Bronchial epithelial cell (primary cell): ENCODE measurements at places on chromosomes 2 and 18. TPM values are rescaled to one million over a fixed set of nuclear protein-coding genes. Genes with fewer than 3 reads are reported as not detected.

BCL2 gene
- total RNA-seq: 1.5 and 2.4 TPM in 2 replicates

DNA sequence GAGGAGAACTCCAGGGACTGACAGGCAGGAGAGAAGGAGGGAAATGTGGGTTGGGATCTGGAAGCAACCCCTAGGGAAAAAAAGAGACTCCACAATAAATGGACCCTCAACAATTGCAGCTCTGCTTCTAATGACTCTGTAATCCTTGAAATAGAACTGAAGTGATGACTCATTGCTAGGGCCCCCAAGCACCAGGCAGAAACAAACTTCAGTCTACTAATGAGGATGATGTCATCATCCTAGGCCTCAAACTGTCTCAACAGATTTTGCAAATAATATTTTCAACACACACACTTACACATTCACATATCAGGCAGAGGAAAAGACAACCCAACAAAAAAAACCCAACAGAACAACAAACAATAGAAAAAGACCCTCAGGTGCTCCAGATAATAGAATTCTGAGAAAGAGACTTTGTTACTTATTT is 143.3 kb downstream of the HDAC4 start:
- peak; percentile 83 for DNase-seq

XIRP2 gene
- not detected in 2 replicates for total RNA-seq

GRCh38 chr2:27115519-27115918 is 3.4 kb downstream of the CGREF1 start:
- DNase-seq: peak; percentile 21

GRCh38 chr2:38653715-38654527 is 12.0 kb upstream of the GALM start:
- DNase-seq: peak; percentile 43

ALPI gene
- total RNA-seq: not detected in 2 replicates

DNA sequence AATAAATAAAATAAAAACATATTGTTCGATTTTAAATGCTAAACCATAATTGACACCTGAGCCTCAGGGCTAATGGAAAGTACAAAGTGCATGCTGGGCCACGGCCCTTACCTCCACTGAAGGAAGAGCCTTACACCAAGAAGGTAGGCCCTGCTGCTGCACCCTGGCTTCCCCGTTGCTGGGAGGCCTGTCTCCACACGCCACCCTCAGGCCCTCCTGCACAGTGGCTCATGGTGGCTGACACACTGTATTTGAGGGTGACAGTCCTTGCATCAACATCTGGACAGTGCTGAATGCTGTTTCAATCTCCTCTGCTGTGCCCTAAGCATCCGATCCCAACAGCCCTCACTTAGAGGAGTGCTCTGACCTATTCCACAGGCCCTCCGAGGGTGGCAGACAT is 39.3 kb upstream of the EDAR start:
- no peak for DNase-seq

SERPINB11 gene
- total RNA-seq: 1.6 and 9.5 TPM in 2 replicates

GRCh38 chr2:226601881-226602662 is 197.5 kb downstream of the IRS1 start:
- no peak for DNase-seq

RNF152 gene
- 28.4 and 31.9 TPM in 2 replicates for total RNA-seq

- no peak for DNase-seq
These were observed 2.3 kb downstream of the FZD7 start for GRCh38 chr2:202035941-202036372.

GRCh38 chr2:120779781-120780283 is 44.2 kb downstream of the GLI2 start:
- peak; percentile 41 for DNase-seq

IRS1 gene
- 7.0 and 12.6 TPM in 2 replicates for total RNA-seq

DNA sequence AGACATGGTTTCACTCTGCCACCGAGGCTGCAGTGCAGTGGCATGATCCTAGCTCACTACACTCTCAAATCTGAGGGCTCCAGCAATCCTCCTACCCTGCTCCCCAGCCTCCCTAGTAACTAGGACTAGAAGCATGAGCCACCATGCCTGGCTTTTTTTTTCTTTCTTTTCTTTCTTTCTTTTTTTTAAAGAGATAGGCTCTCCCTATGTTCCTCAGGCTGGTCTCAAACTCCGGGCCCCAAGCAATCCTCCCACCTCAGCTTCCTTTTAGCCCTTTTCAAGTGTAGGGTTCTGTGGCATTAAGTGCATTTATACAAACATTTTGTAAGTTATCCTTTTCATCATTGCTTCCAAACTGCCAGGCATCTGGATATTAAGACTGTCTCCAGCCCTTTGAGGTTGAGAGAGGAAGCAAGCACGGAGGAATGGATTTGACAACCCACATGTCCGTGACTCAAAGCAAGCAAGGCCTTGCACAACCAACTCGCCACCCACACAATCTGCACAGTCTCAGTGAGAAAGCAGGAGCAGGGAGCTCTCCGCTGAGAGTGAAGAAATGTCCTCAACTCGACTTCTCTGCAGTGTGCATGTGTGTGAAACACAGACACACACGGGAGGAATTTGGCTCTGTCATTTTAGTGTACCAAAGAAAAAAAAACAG is 65.6 kb downstream of the ATP8B1 start:
- peak; percentile 97 for DNase-seq

DNA sequence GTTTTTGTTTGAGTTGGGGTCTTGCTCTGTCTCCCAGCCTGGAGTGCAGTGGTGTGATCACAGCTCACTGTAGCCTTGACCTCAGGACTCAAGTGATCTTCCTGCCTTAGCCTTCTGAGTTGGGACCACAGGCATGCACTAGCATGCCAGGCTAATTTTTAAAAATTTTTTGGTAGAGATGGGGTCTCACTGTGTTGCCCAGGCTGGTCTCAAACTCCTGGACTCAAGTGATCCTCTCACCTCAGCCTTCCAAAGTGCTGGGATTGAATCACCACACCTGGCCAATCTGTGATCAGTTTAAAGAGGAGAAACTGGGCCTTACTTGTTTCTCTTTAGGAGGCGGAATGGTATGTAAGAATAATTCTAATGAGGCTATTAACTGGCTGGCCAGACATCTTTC is 49.9 kb downstream of the IMPA2 start:
- no peak for DNase-seq

DNA sequence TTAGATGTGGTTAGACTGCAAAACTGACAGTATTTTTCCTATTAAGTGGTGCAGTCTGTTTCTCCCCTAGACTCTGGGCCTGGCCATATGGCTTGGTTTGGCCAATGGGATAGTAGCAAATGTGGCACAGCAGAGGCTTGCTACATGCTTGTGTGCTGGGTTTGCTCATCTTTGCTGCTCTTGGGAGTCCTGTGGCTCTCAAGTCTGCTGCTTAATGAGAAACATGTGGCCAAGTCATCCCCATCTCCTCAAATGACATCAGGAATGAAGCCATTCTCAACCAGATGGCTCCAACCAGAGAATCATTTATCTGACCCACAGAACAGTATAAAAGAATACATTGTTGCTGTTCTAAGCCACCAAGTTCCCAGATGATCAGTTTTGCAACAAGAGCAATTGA is 57.1 kb upstream of the PAX3 start:
- no peak for DNase-seq

- DNase-seq: no peak
These were observed 71.5 kb upstream of the PSME4 start for GRCh38 chr2:54042341-54042740.

ANKRD30BL gene
- total RNA-seq: not detected in 2 replicates

CCDC68 gene
- 3.5 and 4.2 TPM in 2 replicates for total RNA-seq

NYAP2 gene
- not detected in 2 replicates for total RNA-seq

DNA sequence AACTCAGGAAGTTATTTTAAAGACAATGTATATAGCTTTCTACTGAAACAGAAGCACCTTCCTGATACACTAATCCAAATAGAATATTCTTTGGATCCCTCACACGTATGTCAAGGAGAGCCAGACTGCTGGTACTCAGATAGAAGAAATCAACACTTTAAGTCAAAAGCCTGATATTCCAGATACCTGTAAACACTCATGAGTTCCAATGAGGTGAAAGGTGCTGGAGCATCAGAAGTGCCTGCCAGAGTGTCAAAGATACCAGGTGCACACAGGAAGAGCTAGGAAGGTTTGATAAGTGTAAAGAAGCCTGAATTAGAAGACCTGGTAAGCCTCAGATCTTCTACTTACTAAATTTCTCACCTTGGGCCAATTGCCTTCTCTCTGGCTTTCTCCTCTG is 226.3 kb upstream of the SP5 start:
- no peak for DNase-seq

AKAIN1 gene
- not detected in 2 replicates for total RNA-seq

DNA sequence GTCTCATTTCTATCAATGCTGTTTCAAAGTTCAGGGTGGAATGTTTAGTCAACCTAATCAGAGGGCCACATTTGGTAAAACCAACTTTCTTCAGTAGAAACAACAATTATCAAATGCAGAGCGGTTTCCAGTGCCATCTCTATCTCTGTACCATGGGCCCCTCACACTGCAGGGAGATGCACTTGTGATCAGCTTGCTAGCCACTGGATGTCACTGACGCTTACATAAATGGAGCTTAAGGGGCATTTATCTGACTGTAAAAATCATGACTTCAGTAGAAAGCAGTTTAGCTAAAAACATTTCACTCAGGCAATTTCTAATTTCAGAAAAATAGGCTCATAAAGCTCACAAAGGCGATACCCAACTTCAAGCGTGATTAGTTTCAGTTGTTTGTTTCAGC is 678.0 kb downstream of the ZEB2 start:
- no peak for DNase-seq

SAG gene
- total RNA-seq: not detected in 2 replicates

DNA sequence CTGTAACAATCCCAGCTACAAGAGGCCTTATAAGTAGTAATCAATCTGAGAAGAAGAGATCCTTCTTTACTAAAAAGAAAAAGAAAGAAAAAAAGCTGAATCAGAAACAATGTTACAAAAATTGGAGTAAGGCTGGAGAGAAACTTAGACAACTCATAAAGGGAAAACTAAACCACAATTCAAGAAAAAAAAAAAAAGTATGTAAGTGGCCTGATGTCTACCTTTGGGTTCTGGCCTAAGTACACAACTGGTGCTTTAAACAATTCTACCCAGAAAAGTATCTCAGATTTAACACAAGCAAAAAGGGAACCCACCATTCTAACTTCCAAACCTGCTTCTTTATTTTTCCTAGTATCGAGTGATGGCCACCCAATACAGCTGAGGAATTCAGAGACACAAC is 45.3 kb downstream of the ZNF521 start:
- no peak for DNase-seq

KIAA2012 gene
- total RNA-seq: not detected in 2 replicates

- DNase-seq: peak; percentile 68
These were observed 75.1 kb downstream of the AGPS start for GRCh38 chr2:177467646-177468045.

GRCh38 chr2:188978291-188979081 is 4.3 kb downstream of the COL3A1 start:
- peak; percentile 45 for DNase-seq

DNA sequence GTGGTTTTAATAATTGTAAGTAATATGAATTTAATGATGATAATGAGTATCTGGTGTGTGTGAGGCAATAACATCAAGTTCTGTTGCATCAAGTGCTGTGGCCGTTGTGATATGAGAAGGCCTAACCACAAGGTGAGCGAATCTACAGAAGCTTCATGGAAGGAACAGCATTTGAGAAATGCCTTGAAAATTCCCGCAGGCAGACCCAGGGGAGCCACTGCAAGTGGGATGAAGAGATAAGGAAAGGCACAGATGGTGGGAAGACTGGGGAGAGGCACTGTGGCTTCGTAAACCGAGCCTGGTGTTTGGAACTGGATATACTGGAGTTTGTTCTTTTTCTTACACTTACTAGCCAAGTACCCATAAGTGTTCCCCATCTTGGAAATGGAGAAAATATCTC is 357.5 kb downstream of the PTPRM start:
- DNase-seq: no peak

DNA sequence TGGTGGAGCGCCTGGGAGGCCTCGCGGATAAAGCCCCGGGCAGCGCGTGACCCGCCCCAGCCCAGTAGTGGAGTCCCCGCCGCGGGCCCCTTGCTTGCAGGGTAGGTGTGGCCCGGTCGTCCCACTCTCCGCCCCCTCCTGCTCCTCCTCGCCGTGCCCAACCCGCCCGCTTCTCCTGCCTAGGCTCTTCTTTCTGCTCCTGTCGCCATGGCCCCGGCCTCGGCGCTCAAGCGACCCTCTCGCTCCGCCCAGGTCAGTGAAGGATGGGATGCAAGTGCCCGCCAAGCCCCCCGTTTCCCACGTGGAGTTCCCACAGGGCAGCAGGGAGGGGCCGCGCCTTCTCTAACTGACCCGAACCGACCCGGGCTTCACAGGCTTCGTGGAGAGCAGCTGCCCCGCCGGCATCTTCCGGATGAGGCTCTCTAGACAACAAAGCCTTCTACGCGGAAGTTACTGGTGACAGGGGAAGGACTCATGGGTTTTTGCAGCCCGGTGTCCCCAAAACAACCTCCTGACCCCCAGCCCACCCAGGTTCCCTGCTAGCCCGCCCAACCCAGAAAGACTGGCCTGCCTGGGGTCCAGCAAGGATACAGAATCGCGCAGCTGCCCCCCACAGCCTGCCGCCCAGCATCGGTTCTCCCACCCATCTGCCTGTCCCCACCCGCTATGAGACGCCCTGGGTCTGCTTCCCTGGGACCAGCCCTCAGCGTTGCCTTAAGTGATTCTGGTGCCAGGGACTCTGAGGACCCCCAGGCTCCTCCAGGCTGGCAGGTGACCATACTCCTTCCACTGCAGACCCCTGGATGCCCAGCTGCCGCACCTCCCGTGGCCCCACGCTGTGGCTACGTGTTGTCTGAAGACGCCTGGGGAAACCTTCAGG is 32.8 kb downstream of the TTC32 start:
- DNase-seq: no peak

C1QL2 gene
- not detected in 2 replicates for total RNA-seq

DNA sequence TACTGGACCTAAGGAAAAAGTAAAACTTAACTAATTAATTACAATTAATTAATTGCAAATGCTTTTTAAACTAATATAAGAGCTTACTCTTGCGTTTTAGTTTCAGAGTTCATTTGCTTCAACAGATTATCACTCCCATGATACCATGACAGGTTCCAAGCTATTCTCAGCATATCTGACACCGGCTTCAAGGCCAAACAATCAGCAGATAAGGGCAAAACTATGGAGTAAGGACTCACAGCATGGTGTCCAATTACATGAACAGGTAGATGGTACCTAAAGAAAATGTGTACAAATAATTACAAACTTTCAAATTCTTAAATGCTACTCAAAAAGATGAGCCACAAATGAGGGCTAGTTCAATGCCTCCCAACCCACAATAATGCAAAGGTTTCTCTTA is 77.2 kb downstream of the RTTN start:
- no peak for DNase-seq

GPR17 gene
- not detected in 2 replicates for total RNA-seq

SOX11 gene
- total RNA-seq: not detected in 2 replicates

DNER gene
- 0.51 and 1.8 TPM in 2 replicates for total RNA-seq
